ENCODE measurements at places on chromosomes 3 and 15.

DNA sequence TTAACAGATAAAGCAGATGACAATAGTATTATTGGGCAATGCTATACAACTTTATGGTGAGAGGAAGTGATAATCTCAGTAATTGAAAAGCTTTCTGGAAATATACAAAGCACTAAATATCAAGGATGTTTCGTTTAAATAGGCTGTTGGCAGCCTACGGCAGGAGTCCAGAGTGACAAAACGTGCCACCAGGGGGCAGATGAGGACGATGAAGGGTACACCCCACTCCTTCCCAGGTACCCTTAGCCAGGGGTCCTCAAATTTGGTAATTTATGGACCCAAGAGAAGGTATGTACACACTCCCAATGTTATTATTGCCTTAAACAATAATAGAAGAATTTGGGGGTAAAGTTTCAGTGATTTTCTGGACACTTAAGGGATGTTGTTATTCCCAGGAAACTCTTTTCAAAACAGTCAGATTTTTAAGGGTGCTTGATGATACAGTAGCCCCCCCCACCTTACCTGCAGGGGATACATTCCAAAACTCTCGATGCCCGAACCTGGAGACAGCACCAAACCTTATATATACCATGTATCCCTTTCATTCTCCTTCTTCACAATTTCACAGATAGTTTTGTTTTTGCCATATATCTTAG lies 1.4 kb upstream of the MAGEL2 start:
- DNase-seq = peak; percentile 59

DNA sequence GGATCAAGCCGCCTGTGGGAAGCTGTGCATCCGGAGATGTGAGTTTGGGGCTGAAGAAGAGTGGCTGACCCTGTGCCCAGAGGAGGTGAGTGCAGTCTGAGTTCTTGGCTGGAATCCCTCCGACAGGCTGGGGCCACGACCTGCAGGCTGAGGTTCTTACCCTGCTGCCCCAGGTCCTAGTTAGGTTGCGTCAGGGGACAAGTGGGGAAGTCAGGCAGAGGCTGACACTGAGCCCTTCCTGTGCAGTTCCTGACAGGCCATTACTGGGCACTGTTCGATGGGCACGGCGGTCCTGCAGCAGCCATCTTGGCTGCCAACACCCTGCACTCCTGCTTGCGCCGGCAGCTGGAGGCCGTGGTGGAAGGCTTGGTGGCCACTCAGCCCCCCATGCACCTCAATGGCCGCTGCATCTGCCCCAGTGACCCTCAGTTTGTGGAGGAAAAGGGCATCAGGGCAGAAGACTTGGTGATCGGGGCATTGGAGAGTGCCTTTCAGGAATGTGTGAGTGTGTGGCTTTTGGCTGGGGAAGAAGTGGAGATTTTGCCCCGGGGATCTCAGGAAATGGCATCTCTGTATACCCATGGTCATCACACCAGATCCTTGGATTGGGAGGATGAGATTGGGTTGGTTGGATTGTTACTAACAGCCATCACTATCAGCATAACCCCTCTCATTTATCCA lies 1.3 kb downstream of the PPM1M start:
- DNase-seq = peak; percentile 41

DNA sequence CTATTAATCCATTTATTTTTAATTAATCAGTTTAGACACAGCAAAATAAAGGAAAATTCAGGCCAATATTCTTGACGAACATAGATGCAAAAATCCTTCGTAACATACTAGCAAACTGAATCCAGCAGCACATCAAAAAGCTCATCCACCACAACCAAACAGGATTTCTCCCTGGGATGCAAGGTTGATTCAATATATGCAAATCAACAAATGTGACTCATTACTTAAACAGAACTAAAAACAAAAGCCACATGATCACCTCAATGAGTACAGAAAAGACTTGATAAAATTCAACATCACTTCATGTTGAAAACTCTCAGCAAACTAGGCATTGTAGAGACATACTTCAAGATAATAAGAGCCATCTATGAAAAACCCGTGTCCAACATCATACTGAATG lies 364.1 kb upstream of the THBS1 start:
- DNase-seq = no peak

GRCh38 chr3:77040216-77040615 lies 317 bp downstream of the ROBO2 start:
- DNase-seq = no peak

DNA sequence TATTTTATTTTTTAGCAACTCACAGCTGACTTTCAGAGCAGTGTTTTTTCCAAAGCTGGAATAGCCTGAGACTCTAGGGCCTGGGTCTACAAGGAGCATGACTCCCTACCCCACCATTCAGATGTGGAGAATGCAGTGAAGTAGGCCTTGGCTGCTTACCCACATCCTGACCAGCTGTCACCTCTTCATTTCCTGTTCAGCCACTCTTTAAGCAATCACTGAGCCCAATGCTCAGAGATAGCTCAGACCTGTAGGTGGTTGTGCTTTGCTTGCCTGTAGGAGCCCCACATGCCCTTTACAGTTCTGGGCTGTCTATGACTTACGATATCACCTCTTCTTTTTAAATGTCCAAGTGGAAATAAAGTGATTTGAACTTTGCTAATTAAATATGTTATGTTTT lies 148.1 kb downstream of the NEK11 start:
- no peak for DNase-seq

DNA sequence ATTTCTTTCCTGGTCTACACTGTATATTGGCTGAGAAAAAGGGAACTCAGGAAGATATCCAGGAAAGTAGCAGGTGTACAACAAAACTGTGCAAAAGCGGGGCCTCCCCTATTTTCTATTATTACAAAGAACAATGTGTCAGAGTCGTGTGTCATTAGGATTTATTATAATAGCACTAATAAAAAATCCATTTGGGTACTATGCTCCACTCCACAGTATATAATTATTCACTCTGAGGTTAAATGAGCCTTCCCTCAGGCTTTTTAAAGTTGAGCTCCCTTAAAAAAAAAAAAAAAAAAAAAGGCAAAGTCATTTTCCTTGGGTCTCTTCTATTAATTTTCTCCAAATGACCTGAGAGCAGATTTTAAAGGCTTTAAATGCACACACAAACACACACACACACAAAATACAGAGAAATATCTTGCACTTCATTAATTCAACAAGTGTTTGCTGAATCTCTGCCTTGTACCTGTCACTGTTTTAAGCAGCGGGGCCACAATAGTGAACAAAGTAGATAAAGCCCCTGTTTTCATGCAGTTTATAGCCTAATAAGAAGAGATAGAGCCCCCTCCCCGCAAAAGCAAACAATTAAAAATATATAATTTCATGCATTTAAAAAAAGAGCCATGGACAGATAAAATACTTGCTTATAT lies 1.3 kb upstream of the DPP8 start:
- DNase-seq = no peak

DNA sequence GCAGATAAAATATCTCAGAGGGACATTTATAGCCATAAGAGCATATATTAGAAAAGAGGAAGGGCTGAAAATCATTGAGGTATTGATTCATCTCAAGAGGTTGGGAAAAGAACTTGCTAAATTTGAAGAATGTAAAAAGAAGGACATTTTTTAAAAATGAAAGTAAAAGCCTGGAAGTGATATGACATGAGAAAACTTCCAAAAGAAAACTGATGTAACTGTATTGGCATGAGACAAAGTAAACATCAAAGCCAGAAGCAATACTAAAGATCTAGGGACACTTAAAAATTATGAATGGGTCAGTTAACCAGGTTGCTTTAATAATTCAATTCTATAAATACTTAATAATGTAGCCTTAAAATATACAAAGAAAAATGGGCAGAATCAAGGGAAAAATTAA lies 31.9 kb downstream of the CEP63 start:
- DNase-seq = no peak

DNA sequence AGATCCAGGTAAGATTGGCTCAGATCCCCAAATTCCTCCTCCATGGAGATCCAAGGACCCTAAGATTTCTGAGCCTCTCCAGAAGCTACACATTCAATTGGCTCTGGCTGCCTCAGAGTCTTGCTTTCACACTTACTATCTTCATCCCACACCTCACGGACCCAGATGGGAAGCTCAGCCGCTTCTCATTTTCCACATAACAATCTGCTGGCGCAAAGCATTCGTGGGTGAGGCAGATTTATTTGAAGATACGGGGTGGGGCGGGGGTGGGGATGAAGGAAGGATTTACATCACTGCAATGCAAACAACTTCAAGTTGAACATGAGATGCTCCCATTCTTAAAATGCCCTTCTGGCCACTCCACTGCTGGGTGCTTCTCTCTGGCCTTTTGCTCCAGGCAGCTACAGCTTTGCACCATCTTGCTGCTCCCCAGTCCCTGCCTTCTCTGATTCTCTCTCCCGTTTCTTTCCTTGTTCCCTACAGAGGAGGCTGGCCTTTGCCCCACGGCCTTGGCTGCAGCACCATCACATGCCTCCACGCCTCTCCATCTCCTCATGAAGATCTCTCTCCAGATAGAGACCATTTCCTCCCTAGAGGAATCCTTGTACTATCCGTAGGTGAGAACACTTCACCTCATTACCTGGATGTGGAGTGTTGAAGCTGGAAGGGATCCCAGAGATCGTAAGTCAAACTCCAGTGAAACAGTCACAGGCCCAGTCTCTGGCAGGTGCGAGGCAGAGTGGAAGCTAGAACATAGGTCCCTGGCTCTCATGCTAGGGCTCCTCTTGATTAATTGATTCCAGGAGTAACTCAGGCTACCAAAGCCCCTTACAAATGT lies 175.9 kb downstream of the RPLP1 start:
- no peak for DNase-seq

DNA sequence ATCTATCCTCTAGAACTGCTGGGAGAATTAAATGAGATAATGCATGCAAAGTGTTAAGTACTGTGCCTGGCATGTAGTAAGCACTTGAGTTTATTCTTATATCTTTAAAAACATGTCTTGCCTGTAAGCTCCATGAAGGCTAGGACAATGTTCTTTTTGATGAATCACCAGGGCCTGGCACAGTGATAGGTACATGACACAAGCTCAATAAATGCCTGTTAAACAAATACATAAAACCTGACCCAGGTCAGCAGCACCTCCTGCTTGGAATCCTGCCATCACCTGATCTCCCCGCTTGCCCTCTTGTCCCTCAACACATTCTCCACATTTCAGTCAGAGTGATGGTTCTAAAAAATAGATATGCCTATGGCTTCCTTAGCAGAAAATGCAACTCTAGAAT lies 186.8 kb downstream of the CHST2 start:
- DNase-seq = no peak

All from right forelimb (tissue), 1 donor.